Left lung (tissue), 14 donors: ENCODE measurements at places on chromosomes 1 and 21.

- H3K27me3 ChIP-seq, result no peaks in the 10 kb centered on the region
- DNase-seq, result no peak
- H3K36me3 ChIP-seq, result no peaks in the 10 kb centered on the region
- no peak overlapping the region for H3K27ac ChIP-seq
Measured at GRCh38 chr1:7687411-7687810, 83.7 kb upstream of the VAMP3 start.

- H3K27me3 ChIP-seq, result peaks cover 6% of the 10 kb centered on the region
- H3K4me3 ChIP-seq, result no peak overlapping the region
- H3K36me3 ChIP-seq, result no peaks in the 10 kb centered on the region
- H3K27ac ChIP-seq, result no peak overlapping the region
Measured at GRCh38 chr1:201655243-201655642, 116.3 kb downstream of the NAV1 start.

- peaks cover 19% of the 10 kb centered on the region for H3K4me1 ChIP-seq
- no peaks in the 10 kb centered on the region for H3K27me3 ChIP-seq
- peak within 1 kb of the TSS; percentile 82 for H3K27ac ChIP-seq
- H3K36me3 ChIP-seq, result peaks cover 6% of the 10 kb centered on the region
- peak within 1 kb of the TSS; percentile 65 for H3K4me3 ChIP-seq
Measured at GRCh38 chr1:19799230-19800075, at the start of gene TMCO4. Gene TMCO4, minus strand, starts transcription at chr1:19799916. Its CDS starts 19,158 bp downstream, at chr1:19780758.

GRCh38 chr1:85085417-85085816 lies 37.1 kb upstream of the MCOLN3 start:
- no peaks in the 10 kb centered on the region for H3K36me3 ChIP-seq
- no peak overlapping the region for H3K4me3 ChIP-seq
- H3K27me3 ChIP-seq, result no peaks in the 10 kb centered on the region
- no peak overlapping the region for H3K27ac ChIP-seq
- no peaks in the 10 kb centered on the region for H3K4me1 ChIP-seq

DNA sequence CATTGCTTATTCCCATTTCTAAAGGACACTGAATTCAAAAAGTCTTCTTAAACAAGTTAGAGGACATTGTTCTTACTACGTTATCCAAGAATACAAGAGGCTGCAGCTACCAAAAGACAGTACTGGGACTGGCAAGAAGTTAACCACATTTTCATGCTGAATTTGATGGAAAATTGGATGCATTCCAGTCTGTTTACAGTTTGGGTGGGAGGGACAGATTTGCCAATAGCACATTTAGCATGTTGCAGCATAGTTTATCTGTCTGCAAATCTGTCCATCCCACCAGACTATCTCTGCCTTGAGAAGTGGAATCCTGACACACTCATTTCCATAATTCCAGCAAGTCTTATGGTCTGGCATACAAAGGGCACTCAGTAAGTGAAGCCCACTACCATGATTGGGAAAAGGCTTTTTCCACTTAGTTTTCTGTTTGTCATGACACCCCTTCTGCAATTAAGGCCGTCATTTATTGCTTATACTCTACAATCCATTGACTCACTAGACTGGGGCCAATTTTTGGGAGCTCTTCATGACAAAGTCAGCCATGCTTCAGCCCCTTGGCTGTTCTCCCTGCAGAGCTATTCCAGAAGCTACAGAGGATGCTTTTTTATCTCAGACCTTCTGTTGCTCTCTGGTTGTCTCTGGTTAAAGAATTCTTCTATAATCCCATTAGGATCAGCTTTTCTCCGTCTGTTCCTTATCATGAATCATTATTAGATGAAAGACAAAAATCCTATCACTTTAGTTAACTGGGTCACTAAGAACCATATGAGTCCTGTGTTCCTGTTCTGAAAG lies 355.8 kb upstream of the PTBP2 start:
- no peaks in the 10 kb centered on the region for H3K27me3 ChIP-seq
- DNase-seq, result no peak

DNA sequence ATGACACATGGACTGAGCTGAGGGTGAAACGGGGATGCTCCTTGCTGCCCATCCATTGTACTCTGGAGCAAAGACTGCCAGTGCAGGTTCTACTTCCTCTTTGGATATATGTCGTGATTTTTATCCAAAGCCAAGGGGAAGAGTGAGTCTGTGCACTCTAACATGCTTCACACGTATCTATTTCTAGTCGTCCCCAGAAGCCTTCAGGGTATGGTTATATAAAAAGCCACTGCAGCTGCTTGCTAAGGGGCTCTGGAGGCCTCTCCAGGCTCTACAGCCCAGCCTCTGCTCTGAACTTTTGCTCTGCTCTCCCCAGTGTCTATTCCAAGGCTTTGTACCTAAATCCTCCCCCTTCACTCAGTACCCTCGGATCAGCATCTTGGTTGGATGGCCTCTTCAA lies 20.1 kb downstream of the PAFAH2 start:
- H3K36me3 ChIP-seq, result no peaks in the 10 kb centered on the region
- no peaks in the 10 kb centered on the region for H3K4me1 ChIP-seq
- H3K27ac ChIP-seq, result no peak overlapping the region
- H3K4me3 ChIP-seq, result no peak overlapping the region

GRCh38 chr1:154960446-154961136 lies 991 bp downstream of the PYGO2 start:
- peaks cover 48% of the 10 kb centered on the region for H3K36me3 ChIP-seq
- DNase-seq, result no peak
- H3K27me3 ChIP-seq, result no peaks in the 10 kb centered on the region
- H3K4me3 ChIP-seq, result peak overlapping the region; percentile 79
- H3K4me1 ChIP-seq, result peaks cover 61% of the 10 kb centered on the region
